Gastrocnemius medialis (tissue), 4 donors: ENCODE measurements at places on chromosomes 4 and X. TPM values are rescaled to one million over a fixed set of nuclear protein-coding genes. Genes with fewer than 3 reads are reported as not detected.
A peak's percentile ranks its signal among the peaks of the same experiment; 100 is the strongest.

SLC2A9 gene
- 0.19 TPM for total RNA-seq

SCRG1 gene
- not detected for total RNA-seq

TCEANC gene
- 3.4 TPM for total RNA-seq

DNA sequence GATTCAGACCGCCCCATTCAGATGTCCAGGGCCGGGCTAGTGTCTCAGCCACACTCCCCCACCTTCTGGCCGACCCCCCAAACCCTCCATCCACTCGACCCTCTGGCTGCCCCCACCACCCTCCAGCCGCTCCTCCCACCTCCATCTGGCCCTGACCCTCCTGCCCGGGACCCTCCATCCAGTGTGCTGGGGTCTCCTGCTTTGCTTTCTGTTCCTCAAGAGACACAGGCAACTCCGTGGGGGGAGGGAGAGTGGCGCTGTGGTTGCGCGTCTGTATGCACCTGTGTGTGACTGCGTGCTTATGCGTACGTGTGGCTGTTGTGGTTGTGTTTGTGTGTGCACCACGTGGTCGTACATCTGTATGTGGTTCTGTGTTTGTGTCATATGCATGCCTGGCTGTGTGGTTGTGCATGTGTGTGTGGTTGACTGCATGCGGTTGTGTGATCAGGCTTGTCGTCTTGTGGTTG lies 33.3 kb downstream of the CPLX1 start:
- H3K36me3 ChIP-seq, result no peaks in the 10 kb centered on the region
- H3K27ac ChIP-seq, result no peak overlapping the region
- H3K4me3 ChIP-seq, result no peak overlapping the region

GRCh38 chrX:51837921-51838320 lies 55.5 kb upstream of the MAGED1 start:
- H3K27ac ChIP-seq, result no peak overlapping the region
- no peaks in the 10 kb centered on the region for H3K27me3 ChIP-seq
- no peaks in the 10 kb centered on the region for H3K4me1 ChIP-seq
- no peaks in the 10 kb centered on the region for H3K36me3 ChIP-seq
- peak; percentile 3 for DNase-seq

- peaks cover 28% of the 10 kb centered on the region for H3K4me1 ChIP-seq
- no peaks in the 10 kb centered on the region for H3K36me3 ChIP-seq
- H3K27me3 ChIP-seq, result no peaks in the 10 kb centered on the region
- DNase-seq, result no peak
- H3K27ac ChIP-seq, result peak overlapping the region; percentile 97
- peak overlapping the region; percentile 95 for H3K4me3 ChIP-seq
Observed at GRCh38 chr4:185424905-185425646, 688 bp downstream of the UFSP2 start.

DNA sequence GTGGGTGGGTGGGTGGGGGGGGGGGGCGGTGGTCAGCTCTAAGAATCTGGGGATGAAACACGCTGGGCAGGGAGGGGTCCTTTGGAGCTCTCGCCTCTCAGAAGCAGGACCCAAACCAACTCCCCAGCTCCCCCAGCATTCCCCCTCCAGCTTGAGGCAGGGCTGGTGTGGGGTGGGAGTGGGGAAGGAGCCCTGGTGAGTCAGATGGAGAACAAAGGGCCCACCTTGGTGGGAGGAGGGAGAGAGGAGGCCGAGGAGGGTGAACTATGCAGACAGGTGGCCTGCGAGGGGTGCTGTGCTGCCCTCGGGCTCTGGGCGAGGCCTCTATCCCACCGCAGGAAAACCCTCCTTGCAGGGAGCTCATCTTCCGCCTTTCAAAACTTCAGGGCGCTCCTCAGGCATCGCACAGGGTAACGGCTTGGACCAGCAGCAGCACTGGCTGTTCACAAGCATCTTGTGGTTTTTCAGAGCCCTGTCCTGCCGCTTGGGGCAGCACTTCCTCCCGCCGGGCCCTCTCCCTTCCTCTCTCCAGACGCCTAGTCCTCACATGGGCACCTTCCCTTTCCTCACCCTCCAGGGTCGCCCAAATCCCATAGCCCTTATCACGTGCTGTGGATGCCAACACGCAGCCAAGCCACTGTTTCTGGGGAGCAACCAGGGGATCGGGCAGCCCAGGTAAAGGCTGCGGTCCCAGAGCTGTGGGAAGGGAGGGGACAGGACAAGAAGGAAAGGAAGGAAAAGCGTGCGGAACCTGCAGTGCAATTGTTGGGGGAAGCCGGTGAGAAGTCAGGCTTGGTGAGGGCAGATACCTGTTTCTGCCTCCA lies 34.0 kb upstream of the GRPEL1 start:
- peak overlapping the region; percentile 83 for H3K27ac ChIP-seq
- peak; percentile 67 for DNase-seq
- H3K4me1 ChIP-seq, result peaks cover 11% of the 10 kb centered on the region
- H3K27me3 ChIP-seq, result no peaks in the 10 kb centered on the region
- no peaks in the 10 kb centered on the region for H3K36me3 ChIP-seq

DNA sequence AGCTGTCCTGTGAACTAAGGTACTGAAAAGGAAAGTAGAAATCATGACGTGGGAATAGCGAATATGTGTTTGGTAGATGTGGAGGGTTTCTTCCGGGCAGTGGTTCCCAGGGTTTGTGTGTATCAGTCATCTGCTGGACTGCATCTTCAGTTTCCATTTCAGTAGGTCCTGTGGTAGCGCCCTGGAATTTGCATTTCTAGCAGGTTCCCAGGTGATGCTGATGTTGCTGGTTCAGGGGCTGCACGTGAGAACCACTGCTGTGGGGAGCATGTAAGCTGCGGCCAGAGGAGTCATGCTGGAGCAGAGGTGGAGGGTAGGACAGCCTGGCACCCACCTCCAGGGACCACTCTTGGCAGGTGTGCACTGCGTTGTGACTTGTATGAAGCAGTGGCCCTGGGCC lies 47.1 kb downstream of the ARHGAP10 start:
- DNase-seq, result no peak
- H3K36me3 ChIP-seq, result no peaks in the 10 kb centered on the region
- H3K4me3 ChIP-seq, result no peak overlapping the region

GRCh38 chr4:162706632-162707031 lies 460.1 kb downstream of the NAF1 start:
- no peak overlapping the region for H3K4me3 ChIP-seq
- no peaks in the 10 kb centered on the region for H3K27me3 ChIP-seq

DNA sequence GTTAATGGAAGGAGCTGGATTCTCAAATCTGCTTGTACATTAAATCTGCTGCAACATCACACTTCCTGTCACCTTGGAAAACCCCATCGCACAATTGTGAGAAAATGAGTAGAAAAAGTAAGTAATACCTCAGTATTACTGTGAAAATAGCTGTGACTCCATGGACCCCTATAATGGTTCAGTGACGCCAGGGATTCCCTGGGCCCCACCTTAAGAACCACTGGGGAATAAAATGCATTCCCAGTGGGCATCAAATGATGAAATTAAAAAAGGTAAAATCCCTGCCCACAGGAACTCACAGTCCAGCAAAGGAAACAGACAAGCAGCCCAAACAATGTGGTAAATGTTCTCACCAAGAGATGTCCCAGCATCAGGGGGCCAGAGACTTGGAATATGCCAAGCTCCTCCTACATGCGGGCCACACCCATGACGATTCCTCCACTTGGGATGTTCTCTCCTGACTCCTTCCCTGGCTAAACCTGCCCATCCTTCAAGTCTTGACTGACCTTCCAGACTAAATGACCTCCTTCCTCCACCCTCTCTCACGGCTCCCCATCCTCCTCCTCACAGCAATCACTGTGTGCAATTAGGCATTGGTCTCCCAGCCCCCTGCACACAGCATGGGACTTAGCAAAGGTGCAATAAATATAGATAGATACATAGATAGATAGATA lies 2.6 kb downstream of the EVC2 start:
- no peak overlapping the region for H3K4me3 ChIP-seq
- no peak overlapping the region for H3K27ac ChIP-seq
- H3K36me3 ChIP-seq, result no peaks in the 10 kb centered on the region
- peaks cover 8% of the 10 kb centered on the region for H3K27me3 ChIP-seq
- no peaks in the 10 kb centered on the region for H3K4me1 ChIP-seq
